B cell (primary cell): ENCODE measurements at places on chromosomes 11 and 22. TPM values are rescaled to one million over a fixed set of nuclear protein-coding genes. Genes with fewer than 3 reads are reported as not detected.

- DNase-seq, result no peak
Observed at GRCh38 chr11:57205041-57205641, 23.4 kb downstream of the LRRC55 start.

GRCh38 chr22:43191831-43192230 is 4.9 kb upstream of the TTLL12 start:
- no peak for DNase-seq

- DNase-seq, result peak; percentile 88
Observed at GRCh38 chr22:20429254-20430100, 8.1 kb downstream of the SCARF2 start.

DNA sequence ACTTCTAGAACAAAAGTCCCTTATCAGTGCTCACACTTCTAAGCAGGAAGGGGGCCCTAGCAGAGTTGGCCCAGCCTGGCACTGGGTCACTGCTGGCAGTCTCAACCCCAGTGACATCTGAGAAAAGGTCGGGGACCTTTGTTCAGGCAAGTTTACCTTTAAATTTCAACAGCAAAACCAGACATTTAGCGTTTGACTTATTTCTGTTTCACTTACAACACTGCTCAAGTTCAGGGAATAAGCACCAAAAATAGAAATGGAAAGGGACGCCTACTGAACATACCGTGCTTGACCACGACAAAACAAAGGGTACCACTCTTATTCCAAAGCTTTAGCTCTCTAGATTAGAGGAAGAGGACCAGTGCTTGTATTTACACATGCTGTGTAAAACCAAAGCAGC is 26.2 kb downstream of the PITPNB start:
- DNase-seq, result no peak

DNA sequence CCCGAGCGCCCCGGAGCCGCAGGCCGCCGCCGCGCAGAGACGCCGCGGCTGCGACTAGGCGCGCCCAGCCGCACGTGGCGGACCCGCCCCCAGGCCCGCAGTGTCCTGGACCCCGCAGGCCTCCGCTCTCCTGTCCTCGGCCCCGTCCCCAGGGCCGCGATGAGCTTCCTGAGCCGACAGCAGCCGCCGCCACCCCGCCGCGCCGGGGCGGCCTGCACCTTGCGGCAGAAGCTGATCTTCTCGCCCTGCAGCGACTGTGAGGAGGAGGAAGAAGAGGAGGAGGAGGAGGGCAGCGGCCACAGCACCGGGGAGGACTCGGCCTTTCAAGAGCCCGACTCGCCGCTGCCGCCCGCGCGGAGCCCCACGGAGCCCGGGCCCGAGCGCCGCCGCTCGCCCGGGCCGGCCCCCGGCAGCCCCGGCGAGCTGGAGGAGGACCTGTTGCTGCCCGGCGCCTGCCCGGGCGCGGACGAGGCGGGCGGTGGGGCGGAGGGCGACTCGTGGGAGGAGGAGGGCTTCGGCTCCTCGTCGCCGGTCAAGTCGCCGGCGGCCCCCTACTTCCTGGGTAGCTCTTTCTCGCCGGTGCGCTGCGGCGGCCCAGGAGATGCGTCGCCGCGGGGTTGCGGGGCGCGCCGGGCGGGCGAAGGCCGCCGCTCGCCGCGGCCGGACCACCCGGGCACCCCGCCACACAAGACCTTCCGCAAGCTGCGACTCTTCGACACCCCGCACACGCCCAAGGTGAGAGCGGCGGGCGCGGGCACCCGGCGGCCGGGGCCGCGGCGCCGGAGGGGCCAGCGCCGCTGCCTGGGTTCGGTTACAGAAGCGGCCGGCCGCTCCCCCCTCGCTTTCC is 528 bp downstream of the WEE1 start:
- no peak for DNase-seq

DNA sequence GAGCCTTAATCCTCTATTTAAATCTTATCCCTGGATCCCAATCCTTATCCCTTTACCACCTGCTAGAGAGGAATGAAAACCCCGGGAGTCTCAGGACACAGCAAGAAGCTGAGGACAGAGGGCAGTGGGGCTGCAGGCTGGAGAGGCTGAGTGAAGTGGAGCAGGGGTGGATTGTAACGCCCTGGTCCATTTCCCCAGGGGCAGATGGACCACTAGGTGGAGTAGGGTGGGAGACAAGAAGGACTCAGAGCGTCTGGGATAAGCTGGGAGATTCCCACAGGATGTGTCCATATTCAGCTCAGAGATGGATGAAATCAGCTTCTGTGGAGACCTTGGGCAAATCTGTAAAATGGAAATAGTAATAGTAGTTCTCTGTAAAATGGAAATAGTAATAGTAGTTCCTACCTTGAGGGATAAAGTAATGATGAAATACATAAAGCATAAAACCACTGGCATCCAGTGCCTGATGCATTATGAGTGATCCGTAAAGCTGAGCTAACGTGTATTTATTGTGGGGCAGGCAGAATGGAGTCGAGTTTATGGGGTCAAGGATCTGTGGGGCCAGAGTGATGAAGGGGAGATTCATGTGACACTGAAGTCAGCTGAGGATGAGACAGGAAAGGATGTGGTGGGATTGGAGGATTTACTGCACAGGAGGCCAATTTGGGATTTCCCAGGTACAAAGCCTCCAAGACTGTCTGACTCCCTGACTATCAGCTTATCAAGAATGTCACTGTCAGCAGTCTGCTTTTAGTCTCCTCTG is 1.9 kb upstream of the ROBO4 start:
- no peak for DNase-seq

DNA sequence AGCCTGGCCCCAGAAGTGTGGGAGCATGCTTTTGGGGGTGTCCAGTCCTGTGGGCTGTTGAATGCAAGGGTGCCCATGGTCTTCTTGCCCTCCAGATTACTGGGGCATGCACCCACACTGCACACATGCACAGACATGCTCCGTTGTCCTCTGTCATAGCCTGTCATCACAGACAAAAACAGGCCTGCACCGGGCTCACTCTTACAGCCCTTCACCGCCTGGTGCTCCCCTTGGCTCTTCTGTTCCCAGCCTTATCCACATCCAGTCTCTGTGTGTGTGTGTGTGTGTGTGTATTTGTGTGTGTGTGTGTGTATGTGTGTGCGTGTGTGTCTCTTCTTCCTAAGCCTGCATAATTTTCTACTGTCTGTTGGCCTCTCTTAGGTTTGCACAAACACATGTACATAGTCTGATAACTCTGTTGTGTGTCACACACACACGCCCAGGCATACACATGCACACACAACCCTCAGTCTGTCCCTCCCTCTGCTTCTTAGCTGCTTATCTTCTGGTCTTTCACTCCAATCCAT is 23.4 kb upstream of the NECTIN1 start:
- DNase-seq, result peak; percentile 65

- DNase-seq, result no peak
Observed at GRCh38 chr11:87775036-87775435, 400.2 kb downstream of the RAB38 start.

GRCh38 chr11:17516551-17517150 is 27.6 kb downstream of the USH1C start:
- DNase-seq, result no peak

DNA sequence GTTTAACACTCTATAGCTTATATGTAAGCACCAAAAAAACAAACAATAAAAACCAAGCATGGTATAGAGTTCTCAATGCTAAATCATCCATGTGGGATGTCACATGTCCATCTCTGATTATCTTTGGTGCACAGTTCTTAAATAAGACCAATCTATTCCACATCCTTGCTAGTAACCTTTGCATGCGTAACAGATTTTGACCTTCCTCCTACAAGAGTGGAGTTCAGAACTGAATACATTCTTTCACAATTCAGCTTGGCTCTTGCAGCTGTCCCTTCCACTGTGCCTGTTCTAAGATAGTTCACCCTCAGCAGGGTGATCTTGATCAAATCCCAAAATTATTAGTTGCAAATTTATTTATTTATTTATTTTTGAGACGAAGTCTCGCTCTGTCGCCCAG is 21.1 kb downstream of the PRR14L start:
- no peak for DNase-seq

GRCh38 chr11:77732143-77732542 is 88.4 kb downstream of the RSF1 start:
- no peak for DNase-seq

The PIWIL4 gene
- 0.94 and 1.4 TPM in 2 replicates for polyA plus RNA-seq

The RAB39A gene
- 0.65 and 1.3 TPM in 2 replicates for polyA plus RNA-seq

The ZNF215 gene
- polyA plus RNA-seq, result 0.48 and 0.85 TPM in 2 replicates
